D721Med (cell line): ENCODE measurements at places on chromosomes 13 and 19.

DNA sequence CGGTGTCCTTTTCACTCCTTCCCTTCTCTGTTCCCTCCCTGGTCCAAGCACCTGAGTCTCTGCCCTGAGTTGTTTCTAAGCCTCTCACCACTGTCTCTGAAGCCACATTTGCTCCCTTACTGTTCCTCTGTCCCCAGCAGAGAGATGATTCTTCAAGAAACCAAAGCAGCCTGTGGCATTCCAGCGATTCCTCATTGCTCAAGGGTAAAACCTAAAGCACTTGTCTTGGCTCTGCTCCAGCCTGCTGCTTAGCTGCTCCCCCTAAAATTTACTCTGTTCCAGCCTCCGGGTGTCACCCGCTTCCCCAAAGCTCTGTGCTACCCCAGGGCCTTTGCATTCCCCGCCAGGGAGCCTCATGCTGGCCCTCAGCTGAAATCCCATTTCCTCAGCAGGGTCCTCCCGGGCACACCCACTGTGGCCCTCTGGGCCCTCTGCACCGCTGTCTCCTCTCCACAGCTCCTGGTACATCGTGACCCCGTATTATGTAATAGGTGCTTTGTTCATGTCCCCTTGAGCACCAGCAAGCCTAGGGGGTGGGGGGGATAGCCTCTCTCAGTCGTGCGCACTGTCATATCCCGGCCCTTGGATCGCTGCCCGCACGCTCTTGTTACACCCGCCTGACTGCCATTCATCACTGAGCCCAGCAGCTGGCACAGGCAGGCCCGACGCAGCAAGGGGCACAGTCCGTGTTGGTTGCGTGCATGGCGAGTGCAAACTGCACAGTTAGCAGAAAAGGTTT, 15.8 kb downstream of the TECR start:
- no peak for DNase-seq

DNA sequence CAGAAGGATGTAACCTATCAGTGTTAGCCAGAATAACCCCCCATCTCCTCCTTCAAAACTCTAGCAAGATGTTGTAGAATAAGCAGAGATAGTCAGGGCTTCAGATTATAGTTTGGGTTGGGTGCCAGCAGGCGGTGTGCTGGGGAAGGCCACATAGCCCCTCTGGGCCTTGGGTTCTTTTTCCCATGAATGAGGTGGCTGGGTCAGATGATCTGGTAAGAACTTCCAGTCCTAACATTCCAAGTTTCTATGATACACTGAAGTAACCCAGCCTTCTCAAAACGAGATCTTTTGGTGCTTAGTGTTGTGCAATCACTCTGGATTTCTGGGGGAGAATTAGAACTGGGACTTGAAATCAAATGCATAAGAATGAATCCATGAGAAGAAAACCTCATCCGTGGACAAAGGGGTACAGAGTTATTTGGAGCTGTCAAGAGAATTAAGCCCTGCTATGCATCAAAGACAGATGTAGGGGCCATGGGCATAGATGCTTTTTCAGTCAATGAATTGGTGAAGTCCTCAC, 810 bp downstream of the CBY2 start:
- no peak for DNase-seq

DNA sequence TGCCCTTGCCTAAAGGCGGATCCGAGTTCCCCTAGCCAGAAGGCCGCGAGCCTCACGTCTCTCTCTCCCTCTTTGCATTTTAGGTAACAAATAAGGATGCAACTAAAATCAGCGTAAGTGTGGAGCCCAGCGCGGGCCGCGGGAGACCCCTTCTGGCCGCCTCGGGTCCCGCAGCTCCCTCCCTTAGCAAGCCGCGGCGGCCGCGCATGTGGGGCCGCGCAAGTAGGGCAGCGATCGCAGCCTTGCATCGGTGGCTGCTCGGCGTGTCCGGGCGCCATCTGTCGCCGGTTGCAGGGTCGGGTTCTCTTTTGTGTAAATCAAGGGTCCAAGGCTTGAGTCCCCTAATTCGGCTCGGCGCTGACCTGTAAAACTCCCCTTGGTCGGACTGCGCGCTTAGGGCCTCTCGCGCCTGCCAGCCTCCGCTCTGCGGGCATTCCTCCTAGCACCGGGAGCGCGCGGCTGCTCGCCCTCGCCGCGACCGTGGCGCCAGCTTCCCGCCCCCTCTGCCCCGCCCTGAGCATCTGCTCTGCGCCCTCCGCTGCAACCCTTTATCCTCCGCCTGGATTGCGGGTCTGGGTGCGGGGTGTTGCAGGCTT, 2.7 kb downstream of the VSTM2B start:
- peak; percentile 77 for DNase-seq

- no peak for DNase-seq
These were observed 12.5 kb downstream of the SLC27A5 start for GRCh38 chr19:58499021-58499927.

DNA sequence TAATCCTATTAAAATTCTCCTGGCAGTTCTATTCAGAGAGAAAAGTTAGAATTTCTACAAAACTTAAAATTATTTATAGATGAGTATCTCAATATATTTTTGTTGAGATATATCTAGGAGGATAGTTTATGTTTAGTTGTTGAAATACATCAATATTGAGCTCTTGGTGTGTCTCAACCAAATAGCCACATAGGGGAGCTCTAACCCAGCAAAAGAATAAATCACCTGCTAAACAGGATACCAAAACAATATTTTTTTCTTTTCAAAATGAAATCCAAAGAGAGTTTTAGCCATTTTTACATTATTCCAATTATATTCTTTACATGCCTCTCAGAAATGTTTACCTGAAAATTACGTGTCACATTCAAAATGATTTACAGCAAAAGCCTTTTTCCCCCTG, 954.7 kb downstream of the SLITRK6 start:
- no peak for DNase-seq

- DNase-seq, result no peak
These were observed 10.3 kb upstream of the IL4I1 start for GRCh38 chr19:49906879-49907564.

DNA sequence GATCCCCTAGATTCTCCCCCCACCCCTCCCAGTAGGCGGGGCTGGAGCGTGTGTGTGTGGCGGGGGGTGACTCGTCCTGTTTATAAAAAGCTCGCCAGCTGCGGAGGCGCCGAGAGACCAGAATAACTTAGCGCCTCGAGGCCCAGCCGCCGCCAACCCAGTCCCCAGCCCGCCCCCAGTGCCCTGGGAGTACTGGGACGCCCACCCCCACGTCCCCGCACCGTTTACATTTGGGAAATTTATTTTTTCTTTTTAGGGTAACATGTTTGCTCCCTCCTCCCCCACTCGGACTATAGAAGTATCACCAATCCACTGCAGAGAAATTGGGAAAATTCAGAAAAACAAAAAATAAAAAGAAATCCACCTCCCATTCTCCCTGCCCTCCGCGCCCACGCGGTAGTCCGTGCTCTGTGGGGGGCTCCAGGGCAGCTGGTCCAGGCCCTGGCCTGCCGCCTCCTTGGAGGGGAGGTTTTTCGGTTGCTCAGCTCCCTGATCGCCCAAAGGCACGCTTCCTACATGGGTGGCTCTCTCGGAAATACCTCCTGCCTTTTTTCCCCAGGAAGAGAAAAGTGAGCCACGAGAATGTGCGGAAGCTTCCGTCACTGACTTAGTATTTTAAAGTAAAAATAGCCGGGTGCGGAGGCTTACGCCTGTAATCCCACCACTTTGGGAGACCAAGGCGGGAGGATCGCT, 1.5 kb upstream of the RAB3A start:
- no peak for DNase-seq

- no peak for DNase-seq
These were observed 120.1 kb upstream of the CSNK1A1L start for GRCh38 chr13:37225414-37226070.

- DNase-seq, result no peak
These were observed 5.8 kb downstream of the TM9SF2 start for GRCh38 chr13:99507054-99507453.

- no peak for DNase-seq
These were observed 10.7 kb downstream of the MARCHF2 start for GRCh38 chr19:8423817-8424223.

GRCh38 chr19:15452111-15453047, 2.6 kb upstream of the WIZ start:
- DNase-seq, result no peak

GRCh38 chr13:40813667-40814454, 24.4 kb downstream of the SLC25A15 start:
- no peak for DNase-seq

DNA sequence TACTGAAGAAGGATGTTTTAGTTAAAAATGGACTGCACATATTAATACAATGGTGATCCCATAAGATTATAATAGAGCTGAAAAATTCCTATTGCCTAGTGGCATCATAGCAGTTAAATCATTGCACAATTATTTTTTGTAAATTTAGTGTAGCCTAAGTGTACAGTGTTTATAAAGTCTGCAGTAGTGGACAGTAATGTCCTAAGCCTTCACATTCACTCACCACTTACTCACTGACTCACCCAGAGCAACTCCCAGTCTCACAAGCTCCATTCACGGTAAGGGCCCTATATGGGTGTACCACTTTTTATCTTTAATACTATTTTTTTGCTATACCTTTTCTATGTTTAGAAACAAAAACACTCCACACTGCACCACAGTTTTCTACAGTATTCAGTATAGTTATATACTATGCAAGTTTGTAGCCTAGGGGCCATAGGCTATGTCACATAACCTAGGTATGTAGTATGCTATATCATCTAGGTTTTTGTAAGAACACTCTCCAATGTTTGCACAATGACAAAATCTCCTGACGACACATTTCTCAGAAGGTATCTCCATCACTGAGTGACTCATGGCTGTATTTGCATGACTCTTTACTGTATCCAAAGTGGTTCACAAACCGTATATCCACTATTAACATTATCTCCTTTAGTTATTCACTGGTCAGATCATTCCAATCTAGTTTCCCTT, 536.0 kb downstream of the KLF12 start:
- no peak for DNase-seq
